ENCODE measurements at places on chromosomes 4 and X.
A peak's percentile ranks its signal among the peaks of the same experiment; 100 is the strongest.

DNA sequence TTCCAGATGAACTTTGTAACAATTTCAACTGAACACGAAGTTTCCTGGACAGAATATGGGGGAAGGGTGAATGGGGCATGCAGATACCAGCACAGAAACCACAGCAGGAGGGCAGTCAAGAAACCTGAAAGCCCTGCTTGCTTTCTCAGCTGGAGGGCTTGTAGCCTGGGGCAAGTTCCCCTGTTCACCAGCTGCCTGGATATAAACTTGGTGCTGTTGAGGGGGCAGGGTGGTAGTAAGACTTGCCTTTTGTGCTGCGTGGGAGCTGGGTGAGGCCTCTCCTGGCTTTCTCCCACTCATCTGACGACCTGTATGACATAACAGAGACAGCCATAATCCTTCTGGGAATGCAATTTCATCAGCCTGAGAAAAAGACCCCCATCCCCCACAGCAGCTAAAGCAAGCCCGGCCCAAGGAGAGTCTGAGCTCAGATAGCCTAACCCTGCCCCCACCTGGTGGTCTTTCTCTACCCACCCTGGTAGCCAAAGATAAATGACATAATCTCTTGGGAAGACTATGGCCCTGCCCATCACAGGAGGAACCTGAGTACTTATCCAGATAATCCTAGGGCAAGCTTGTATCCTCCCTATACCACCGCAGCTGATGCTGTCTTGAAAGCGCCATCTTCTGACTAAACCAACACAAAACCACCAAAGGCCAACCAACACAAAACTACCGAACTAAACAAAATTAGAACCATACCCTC lies 234.3 kb downstream of the LAS1L start:
- H3K4me1 ChIP-seq: no peaks in the 10 kb centered on the region
- no peaks in the 10 kb centered on the region for H3K36me3 ChIP-seq
- no peak for DNase-seq
- H3K27ac ChIP-seq: no peak overlapping the region
- no peaks in the 10 kb centered on the region for H3K27me3 ChIP-seq
- no peak overlapping the region for H3K4me3 ChIP-seq

DNA sequence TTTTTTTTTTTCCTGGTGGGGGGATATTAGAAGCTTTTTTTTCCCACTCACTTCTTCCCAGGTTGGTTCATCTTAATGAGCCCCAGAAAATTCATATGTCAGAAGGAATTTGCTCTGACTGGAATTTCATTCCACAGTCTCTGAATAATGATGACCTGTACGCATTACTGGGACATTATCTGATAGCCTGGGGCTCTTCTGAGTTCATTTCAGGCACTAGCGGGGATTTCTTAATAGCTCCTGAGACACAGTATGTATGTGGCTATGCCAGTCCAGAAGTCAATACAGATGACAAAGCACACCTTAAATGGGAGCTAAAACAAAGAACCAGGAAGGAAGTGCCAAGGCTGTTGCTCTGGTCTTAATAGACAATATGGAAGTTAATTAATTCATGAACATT lies 295.2 kb upstream of the IGFBP7 start:
- no peak for DNase-seq
- no peak overlapping the region for H3K4me3 ChIP-seq
- H3K27me3 ChIP-seq: no peaks in the 10 kb centered on the region

DNA sequence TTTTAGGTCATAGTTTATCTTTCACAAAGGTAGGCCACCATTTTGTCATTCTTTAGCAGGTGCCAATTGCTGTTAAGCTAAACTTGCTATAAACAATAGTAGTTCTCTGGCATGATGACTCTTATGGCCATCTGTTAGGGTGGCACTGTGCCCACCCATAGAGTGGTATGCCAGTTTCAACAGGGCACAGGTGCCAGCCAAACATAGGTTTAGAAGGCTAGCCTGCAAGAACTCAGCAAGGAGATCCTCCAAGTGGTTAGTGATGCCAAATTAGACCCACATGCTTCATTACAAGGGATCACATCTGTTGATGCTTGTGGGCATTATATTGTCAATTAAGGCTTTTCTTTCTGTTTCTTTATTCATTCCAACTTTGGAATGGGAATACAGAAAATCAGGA lies 204.5 kb downstream of the FMR1NB start:
- no peak overlapping the region for H3K27ac ChIP-seq
- no peak for DNase-seq
- H3K4me1 ChIP-seq: no peaks in the 10 kb centered on the region
- no peaks in the 10 kb centered on the region for H3K36me3 ChIP-seq
- H3K27me3 ChIP-seq: no peaks in the 10 kb centered on the region

- no peak overlapping the region for H3K4me3 ChIP-seq
- H3K27ac ChIP-seq: no peak overlapping the region
- H3K36me3 ChIP-seq: no peaks in the 10 kb centered on the region
- H3K27me3 ChIP-seq: no peaks in the 10 kb centered on the region
- DNase-seq: peak; percentile 64
Observed at GRCh38 chr4:111641813-111642579, 503.3 kb upstream of the FAM241A start.

DNA sequence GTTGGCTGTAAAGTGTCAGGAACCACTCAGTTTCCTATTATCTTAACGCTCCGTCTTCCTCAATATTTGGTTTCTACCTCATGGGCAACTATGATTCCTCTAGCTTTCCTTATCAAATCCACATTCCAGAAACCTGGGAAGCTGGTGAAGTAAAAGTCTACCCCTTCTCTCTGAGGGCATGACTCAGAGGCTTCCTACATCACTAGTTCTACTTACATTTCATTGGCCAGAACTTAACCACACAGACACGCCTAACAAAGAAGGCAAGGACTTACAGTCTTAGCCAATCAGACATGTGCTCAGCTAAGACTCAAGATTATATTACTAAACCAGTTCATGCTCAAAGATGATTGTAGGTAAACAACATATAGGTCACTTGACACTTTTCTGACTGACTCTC lies 30.4 kb downstream of the COX7B2 start:
- no peaks in the 10 kb centered on the region for H3K4me1 ChIP-seq
- no peaks in the 10 kb centered on the region for H3K36me3 ChIP-seq
- no peaks in the 10 kb centered on the region for H3K27me3 ChIP-seq

DNA sequence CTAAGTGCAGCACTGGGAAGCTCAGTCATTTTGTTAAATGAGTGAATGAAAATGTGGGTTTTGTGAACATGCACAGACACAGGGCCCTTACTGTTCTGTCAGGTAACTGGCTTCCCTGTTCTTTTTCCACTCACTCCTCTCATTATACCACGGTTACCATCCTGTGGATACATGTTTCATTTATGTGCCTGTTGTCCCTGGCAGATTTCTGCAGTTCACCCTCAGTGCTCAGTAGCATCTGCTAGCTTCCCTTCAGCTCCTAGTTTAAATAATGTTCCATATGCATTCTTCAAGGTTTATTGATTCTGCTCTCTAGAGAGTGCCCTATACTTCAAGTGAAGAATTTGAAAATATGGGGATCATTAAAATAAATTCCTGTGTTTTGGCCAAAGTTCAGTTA lies 1634.3 kb upstream of the ADGRL3 start:
- H3K4me1 ChIP-seq: no peaks in the 10 kb centered on the region
- no peak overlapping the region for H3K4me3 ChIP-seq
- H3K27ac ChIP-seq: no peak overlapping the region
- no peak for DNase-seq
- no peaks in the 10 kb centered on the region for H3K27me3 ChIP-seq
- H3K36me3 ChIP-seq: no peaks in the 10 kb centered on the region

GRCh38 chr4:74374561-74375327 lies 9.8 kb downstream of the EREG start:
- no peak overlapping the region for H3K27ac ChIP-seq
- no peaks in the 10 kb centered on the region for H3K36me3 ChIP-seq
- H3K27me3 ChIP-seq: peaks cover 2% of the 10 kb centered on the region
- no peak overlapping the region for H3K4me3 ChIP-seq
- H3K4me1 ChIP-seq: no peaks in the 10 kb centered on the region
- no peak for DNase-seq

DNA sequence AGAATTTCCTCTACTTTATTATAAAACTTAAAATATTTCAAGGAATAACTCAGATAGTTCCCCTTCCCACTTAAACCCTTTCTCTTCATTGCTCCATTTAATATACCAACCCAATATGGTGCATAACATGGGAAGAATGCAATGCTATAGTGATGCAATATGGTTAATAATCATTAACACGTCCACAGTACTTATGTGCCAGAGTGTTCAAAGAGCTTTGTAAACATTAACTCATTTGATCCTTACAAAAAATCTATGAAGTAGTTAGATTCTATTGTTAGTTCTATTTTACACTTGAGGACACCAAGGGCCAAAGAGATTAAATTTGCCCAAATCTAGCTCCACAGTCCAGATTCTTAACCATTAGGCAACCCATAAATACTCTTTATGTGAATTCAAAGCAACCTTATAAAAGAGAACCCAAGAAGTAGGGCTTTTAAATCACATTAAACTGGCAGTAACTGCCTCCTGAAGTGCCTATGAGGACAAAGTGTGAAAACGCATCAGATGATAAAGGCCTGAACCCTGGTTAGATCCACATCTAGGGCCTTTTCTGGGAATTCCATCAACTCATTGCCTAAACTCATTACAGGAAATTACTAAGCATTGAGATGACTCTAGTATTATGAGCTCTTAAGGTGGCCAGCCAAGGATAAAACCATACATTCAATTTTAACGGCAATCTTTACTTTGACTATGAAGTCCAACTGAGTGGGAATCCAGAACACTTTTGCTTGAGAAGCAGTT lies 94.3 kb downstream of the AREG start:
- H3K27ac ChIP-seq: no peak overlapping the region
- no peaks in the 10 kb centered on the region for H3K36me3 ChIP-seq
- no peak overlapping the region for H3K4me3 ChIP-seq
- peaks cover 5% of the 10 kb centered on the region for H3K4me1 ChIP-seq
- DNase-seq: no peak
- peaks cover 5% of the 10 kb centered on the region for H3K27me3 ChIP-seq

- no peaks in the 10 kb centered on the region for H3K4me1 ChIP-seq
- H3K36me3 ChIP-seq: no peaks in the 10 kb centered on the region
- H3K4me3 ChIP-seq: no peak overlapping the region
- no peak for DNase-seq
- H3K27me3 ChIP-seq: no peaks in the 10 kb centered on the region
Observed at GRCh38 chr4:34417160-34417559, 1827.2 kb downstream of the ARAP2 start.

DNA sequence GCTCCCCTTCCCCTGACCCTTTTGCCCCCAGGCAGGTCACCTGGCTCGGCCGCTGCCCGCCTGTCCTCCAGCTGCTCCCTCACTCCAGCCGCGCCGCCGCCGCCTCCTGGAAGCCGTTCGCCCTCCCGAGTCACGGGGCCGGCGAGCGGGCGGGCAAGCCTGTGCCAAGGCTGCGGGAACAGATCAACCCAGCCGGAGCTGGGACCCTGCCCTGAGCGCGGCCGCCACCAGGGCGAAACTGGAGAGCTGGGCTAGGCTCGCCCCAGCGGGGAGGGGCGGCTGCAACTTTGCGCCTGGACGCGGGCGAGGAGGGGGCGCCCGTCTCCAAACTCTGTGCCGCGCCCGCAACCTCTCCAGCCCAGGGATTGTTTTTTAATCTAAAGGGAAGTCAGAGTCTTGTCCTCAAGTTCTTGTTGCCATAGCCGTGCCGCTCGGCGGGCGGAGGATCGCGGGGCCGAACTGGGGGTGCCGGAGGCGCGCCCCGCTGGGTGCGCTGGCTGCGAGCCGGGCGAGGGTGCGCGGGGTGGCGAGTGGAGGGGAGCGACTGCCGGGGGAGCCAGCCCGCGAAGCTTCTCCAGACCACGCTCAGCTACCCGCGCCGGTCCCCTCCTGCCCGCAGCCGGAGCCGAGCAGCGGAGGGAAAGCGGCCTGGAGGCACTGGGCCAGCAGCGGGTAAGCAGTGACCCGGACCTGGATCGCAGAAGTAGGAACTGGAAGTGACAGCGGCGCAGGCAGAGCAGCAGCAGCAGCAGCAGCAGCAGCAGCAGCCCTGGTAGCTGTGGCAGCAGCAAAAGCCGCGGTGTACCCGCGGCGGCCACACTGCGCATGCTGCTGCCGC lies 13.4 kb downstream of the ARHGEF6 start:
- peak overlapping the region; percentile 89 for H3K27ac ChIP-seq
- H3K36me3 ChIP-seq: peaks cover 45% of the 10 kb centered on the region
- peak; percentile 65 for DNase-seq
- peaks cover 71% of the 10 kb centered on the region for H3K4me1 ChIP-seq
- peak overlapping the region; percentile 75 for H3K4me3 ChIP-seq
- H3K27me3 ChIP-seq: no peaks in the 10 kb centered on the region

- no peaks in the 10 kb centered on the region for H3K27me3 ChIP-seq
- H3K36me3 ChIP-seq: no peaks in the 10 kb centered on the region
- no peaks in the 10 kb centered on the region for H3K4me1 ChIP-seq
- no peak overlapping the region for H3K4me3 ChIP-seq
- DNase-seq: no peak
Observed at GRCh38 chr4:8574796-8575370, 5.3 kb upstream of the GPR78 start.

GRCh38 chrX:19743386-19743785 lies 144.0 kb downstream of the SH3KBP1 start:
- peak overlapping the region; percentile 22 for H3K4me3 ChIP-seq
- H3K4me1 ChIP-seq: peaks cover 85% of the 10 kb centered on the region
- peak overlapping the region; percentile 71 for H3K27ac ChIP-seq
- no peaks in the 10 kb centered on the region for H3K27me3 ChIP-seq

DNA sequence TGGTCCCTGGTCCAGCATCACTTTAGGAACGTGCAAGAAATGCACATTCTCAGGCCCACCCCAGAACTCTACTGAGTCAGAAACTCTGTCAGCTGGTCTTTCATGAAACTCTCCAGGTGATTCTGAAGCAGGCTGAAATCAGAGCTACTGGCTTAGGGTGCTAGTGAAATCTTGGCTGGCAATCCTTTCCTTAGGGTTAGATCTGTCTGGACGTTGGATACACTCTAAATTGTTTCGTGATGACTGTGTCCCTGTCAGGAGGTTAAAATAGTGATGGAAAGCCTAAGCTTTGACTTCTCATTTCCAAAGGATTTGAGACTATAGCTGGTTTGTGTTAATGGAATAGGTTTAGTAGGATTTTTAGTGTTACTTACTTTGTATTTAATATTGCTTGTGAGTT lies 99.1 kb downstream of the ARHGAP10 start:
- no peaks in the 10 kb centered on the region for H3K36me3 ChIP-seq
- DNase-seq: no peak
- no peaks in the 10 kb centered on the region for H3K27me3 ChIP-seq
- H3K4me3 ChIP-seq: no peak overlapping the region
- no peaks in the 10 kb centered on the region for H3K4me1 ChIP-seq

- H3K36me3 ChIP-seq: no peaks in the 10 kb centered on the region
- no peak for DNase-seq
- H3K4me1 ChIP-seq: no peaks in the 10 kb centered on the region
- H3K27ac ChIP-seq: no peak overlapping the region
- H3K4me3 ChIP-seq: no peak overlapping the region
Observed at GRCh38 chrX:11528623-11529022, 137.1 kb downstream of the ARHGAP6 start.

- H3K4me3 ChIP-seq: no peak overlapping the region
- H3K27me3 ChIP-seq: peaks cover 4% of the 10 kb centered on the region
Observed at GRCh38 chr4:164706675-164707074, 47.3 kb upstream of the SMIM31 start.

DNA sequence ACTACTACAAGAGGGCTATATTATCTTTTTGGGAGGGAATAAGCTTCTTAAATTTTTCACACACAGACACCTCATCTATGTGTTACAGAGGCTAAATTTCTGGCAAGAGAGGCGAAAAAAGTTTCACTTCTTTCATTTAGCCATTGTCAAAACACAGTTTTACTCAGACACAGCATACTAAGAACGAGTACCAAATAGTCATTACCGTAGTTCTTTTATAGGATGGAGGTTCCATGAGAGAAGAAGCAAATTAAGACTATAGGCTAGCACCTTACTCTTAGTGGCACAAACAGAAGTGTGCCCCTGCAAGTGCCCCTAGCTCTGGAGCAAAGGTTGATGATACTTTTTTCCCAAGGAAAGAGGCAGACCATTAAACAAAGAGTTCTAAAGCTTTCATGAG lies 26.2 kb downstream of the UGT2B7 start:
- H3K27me3 ChIP-seq: no peaks in the 10 kb centered on the region
- H3K36me3 ChIP-seq: no peaks in the 10 kb centered on the region
- DNase-seq: no peak
